ENCODE measurements at places on chromosomes 7 and 10. TPM values are rescaled to one million over a fixed set of nuclear protein-coding genes. Genes with fewer than 3 reads are reported as not detected.

The EN2 gene
- 0.16 TPM for total RNA-seq

The NKX1-2 gene
- total RNA-seq, result not detected

The ITIH2 gene
- total RNA-seq, result not detected

The SYT15B gene
- total RNA-seq, result 0.27 TPM

The RAB19 gene
- total RNA-seq, result not detected
